ENCODE measurements at places on chromosomes 1 and 21.
A peak's percentile ranks its signal among the peaks of the same experiment; 100 is the strongest.

DNA sequence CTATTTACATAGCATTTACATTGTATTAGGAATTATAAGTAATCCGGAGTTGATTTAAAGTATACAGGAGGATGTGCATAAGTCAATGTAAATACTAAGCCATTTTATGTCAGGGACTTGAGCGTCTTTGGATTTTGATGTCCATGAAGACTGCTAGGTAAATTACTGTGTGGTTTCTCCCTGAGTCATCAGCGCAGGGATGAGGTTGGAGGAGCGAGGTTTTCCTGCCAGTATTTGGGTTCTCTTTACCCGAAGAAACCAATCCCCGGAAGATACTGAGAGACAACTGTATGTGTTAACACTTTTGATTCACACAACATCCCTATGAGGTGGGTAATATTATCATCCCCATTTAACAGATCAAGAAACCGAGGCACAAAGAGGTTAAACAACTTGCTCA lies 29.3 kb downstream of the BATF3 start:
- no peak for DNase-seq

DNA sequence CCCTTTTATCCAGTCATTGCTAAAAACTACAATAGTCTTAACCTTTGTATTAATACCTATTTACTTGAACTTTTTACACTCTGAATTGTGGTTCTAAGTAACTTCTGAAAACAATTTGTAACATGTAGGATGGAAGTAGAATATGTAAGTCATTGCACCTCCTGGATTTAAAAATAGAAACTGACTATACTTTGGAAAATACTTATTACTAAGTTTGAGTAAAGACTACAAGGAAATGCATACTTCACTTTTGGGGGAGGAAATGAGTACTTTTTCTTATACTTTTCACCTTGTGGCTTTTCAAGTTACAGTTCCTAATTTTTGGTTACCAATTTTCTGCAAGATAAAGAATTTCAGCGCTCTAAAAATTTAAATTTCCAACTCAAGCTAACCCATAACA lies 8.7 kb downstream of the RGS18 start:
- DNase-seq = no peak

DNA sequence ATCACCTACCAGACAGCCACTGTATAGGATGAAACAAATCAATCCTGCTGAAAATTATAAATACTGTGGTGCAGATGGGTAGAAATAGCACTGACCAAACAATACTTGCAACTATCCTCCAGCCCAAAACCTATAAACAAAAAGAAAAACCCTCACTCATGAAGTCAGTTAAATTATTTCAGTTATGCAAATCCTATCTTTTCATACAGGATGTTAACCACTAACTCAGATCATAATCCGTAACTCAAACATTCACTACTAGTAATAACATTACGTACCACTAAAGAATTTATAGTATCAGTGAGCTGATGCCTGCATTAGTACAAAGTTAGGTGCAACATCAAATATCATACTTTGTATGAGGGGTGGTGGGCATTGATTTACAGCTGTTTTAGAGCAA lies 2.6 kb downstream of the NDC1 start:
- DNase-seq = no peak

- DNase-seq = peak; percentile 64
Observed at GRCh38 chr1:92804721-92805201, 19.9 kb upstream of the EVI5 start.

- DNase-seq = no peak
Observed at GRCh38 chr1:168556647-168557046, 12.8 kb upstream of the XCL2 start.

- peak; percentile 14 for DNase-seq
Observed at GRCh38 chr1:4825800-4826450, 171.5 kb downstream of the AJAP1 start.

GRCh38 chr21:44428281-44428960 lies 26.9 kb upstream of the LRRC3 start:
- DNase-seq = no peak

GRCh38 chr21:34223376-34223775 lies 140.4 kb upstream of the KCNE2 start:
- DNase-seq = no peak

- no peak for DNase-seq
Observed at GRCh38 chr1:238944028-238944427, 442.3 kb upstream of the CHRM3 start.

- DNase-seq = no peak
Observed at GRCh38 chr1:208500375-208500774, 256.2 kb upstream of the PLXNA2 start.

GRCh38 chr1:20371883-20372282 lies 81.2 kb downstream of the VWA5B1 start:
- DNase-seq = no peak

DNA sequence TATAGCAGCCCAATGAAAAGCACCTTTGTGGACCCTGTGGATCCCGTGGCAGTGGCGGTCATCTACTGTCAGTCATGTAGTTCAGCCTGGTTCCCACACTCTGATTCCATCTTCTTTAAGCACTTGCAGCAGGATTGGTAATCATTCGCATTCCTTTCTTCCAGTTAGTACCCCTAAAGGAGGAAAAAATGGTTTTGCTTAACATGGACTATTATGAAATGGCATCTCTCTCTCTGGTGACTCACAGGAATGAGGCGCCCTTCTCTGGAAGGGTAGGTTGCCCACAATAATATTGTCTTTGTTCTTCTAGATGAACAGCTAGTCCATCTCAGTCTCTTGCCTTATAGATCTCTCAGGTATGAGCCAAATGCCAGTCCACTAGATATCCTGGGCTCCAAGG lies 127.9 kb upstream of the MROH9 start:
- peak; percentile 57 for DNase-seq

DNA sequence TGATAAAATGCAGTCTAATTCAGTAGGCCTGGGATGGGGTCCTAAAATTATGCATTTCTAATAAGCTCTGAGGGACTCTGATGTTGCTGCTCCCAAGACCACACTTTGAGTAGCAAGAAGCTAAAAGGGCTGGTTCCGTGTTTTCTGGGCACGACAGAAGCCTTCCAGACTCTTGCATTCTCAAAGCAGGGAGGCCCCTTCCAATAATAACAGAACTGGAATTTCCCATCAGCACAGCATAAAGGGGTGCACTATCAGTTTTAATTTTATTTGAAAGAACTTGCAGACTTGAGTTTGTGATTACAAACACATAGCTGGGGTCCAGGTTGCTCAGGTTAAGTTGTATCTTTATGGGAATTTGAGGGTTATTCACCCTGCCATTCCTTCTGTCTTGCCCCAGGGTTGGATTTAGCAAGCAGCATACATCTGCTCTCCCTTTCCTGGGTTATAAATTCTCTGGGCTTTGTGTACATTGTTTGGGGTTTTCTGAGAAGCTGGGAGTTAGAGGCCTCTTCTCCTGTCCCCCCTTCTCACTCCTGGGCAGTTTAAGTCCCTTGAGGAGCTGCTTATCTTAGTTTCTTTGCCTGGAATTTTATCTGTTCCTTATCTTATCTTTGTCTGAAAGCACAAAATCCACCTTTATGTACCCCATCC lies 94.2 kb upstream of the SLC2A1 start:
- no peak for DNase-seq

- no peak for DNase-seq
Observed at GRCh38 chr21:42630626-42631025, 22.8 kb upstream of the PDE9A start.

DNA sequence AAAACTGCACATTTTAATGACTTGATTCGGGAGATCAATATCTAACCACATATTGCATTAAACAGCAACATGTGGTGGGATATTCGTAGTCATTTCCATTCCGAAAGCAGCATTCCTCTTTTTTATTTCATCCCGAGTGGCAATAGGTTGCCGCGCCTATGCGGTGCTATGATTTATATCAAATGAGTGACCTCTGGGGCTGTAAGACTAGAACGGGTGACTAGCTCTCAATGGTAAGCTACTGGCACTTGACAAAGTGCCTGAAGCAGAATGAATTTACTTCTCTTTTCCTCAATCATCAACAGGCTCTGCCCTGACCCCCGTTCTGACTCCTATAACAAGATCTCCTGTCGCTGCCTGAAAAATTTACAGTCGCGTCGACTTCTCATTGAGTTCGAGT lies 162.3 kb downstream of the ZNF281 start:
- no peak for DNase-seq

DNA sequence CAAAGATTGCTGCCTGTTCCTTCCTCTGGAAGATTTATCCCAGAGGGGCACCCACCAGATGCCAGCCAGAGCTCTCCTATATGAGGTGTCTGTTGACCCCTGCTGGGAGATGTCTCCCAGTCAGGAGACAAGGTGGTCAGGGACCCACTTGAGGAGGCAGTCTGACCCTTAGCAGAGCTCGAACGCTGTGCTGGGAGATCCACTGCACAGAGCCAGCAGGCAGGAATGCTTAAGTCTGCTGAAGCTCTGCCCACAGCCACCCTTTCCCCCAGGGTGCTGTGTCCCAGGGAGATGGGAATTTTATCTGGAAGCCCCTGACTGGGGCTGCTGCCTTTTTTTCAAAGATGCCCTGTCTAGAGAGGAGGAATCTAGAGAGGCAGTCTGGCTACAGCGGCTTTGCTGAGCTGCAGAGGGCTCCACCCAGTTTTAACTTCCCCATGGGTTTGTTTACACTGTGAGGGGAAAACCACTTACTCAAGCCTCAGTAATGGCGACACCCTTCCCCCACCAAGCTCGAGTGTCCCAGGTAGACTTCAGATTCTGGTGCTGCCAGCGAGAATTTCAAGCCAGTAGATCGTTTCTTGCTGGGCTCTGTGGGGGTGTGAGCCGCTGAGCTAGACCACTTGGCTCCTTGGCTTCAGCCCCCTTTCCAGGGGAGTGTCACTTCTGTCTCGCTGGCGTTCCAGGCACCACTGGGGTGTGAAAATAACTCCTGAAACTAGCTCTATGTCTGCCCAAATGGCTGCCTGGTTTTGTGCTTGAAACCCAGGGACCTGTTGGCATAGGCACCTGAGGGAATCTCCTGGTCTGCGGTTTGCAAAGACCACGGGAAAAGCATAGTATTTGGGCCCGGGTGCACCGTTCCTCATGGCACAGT lies 51.1 kb upstream of the PDC start:
- DNase-seq = no peak

- no peak for DNase-seq
Observed at GRCh38 chr1:82086739-82087138, 286.0 kb downstream of the ADGRL2 start.

GRCh38 chr1:32919811-32920733 lies 18.9 kb upstream of the TMEM54 start:
- DNase-seq = peak; percentile 53

- DNase-seq = no peak
Observed at GRCh38 chr1:53945183-53945432, 391 bp downstream of the IFT25 start.

DNA sequence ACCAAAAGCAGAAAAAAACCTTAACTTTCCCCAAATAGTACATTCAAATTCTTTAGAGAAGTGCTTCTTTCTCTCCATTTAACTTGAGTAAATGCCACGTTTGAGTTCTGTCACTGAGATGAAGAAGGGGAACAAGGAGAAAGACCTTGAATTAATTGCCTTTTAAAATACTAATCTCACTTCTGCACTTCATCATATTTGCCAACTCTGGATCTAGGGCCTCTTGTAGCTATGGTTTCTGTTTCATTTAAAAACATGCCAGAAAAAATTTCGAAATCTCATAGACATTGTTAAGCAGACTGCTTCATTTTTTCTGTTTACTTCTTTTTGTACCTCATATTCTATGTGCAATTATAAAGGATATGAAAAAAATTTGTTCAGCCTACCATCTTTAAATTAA lies 24.6 kb downstream of the MIXL1 start:
- no peak for DNase-seq

GRCh38 chr1:176954242-176954641 lies 210.3 kb downstream of the ASTN1 start:
- no peak for DNase-seq

GRCh38 chr1:44531785-44532566 lies 126.9 kb downstream of the RNF220 start:
- no peak for DNase-seq

DNA sequence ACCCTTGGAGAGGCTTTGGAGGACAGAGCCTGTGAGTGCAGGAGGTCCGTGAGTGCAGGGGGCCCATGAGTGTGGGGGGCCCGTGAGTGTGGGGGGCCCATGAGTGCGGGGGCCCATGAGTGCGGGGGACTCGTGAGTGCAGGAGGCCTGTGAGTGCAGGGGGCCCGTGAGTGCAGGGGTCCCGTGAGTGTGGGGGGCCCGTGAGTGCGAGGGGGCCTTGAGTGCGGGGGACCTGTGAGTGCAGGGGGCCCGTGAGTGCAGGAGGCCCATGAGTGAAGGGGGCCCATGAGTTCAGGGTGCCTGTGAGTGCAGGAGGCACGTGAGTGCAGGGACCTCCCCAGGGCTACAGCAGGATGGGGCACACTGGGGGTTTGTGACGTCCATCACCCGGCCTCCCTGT lies 108.3 kb upstream of the TTC34 start:
- DNase-seq = no peak

DNA sequence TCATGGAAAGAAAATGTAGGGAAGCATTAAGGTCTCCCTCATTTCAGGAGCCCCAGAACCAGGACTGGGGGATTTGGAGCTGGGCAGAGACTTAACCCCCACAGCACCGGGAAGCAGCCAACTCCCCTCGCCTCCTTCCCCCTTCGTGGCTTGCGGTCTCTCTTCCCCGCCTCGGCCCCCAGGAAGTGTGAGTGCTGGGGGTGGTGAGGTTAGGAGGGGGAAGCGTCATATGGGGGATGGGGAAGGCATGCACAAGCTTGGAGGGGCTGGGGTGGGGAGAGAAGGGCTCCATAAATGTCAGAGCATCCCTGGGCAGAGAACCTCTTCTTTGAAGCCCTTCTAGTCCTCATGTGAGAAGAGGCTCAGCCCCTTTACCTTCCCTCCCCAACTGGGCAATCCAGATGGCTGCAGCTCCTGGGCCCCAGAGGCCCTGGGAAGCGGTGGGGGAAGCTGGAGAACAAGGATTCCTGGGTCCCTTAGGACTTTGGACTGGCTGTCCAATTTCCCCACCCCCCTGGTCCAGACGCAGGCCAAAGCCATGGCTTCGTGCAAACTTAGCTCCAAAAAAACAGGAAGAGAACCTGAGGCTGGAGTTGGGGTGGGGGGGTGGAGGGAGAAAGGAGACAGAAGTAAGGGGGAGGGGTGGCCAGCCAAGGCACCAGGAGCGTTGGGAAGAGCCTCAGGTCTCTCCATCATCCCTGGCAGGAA lies 7.8 kb downstream of the ZBTB7B start:
- no peak for DNase-seq

GRCh38 chr1:197920067-197920396 lies 2.9 kb downstream of the LHX9 start:
- DNase-seq = no peak

DNA sequence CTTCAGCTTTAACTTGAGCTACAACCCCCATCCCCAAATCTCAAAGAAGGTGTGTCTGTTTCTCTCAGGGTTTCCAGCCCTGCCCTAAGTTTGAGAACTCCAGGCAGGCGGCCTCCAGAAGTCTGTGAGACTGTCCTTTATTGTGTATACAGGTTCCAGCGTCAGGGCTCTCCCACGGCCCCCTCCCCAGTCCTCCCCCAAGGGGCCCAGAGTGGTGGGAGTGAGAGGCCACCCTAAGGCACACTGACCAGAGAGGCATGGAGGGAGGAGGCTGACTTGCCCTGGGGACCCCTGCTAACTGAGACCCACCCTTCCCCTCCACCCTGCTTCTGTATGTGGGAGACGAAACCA lies 4.0 kb downstream of the HSPB7 start:
- DNase-seq = no peak

DNA sequence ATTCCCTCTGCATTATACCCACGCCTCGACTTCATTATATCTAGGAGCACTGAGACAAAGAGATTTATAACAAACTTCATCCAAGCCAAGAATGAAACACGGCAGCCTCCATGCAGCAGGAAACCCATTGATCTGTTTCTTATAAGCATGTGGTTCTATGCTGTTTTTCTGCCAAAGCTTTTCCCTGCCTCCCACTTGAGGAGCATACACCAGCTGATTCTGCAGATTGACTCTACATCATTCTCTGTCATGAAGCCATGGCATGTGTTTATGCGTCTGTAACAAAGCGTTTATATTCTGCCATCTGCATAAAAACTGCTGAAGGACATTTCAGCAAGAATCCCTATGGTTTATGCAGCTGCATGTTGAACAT lies 102.0 kb downstream of the CYYR1 start:
- DNase-seq = peak; percentile 37
